WTC11 (cell line): ENCODE measurements at places on chromosomes 1 and 21.

DNA sequence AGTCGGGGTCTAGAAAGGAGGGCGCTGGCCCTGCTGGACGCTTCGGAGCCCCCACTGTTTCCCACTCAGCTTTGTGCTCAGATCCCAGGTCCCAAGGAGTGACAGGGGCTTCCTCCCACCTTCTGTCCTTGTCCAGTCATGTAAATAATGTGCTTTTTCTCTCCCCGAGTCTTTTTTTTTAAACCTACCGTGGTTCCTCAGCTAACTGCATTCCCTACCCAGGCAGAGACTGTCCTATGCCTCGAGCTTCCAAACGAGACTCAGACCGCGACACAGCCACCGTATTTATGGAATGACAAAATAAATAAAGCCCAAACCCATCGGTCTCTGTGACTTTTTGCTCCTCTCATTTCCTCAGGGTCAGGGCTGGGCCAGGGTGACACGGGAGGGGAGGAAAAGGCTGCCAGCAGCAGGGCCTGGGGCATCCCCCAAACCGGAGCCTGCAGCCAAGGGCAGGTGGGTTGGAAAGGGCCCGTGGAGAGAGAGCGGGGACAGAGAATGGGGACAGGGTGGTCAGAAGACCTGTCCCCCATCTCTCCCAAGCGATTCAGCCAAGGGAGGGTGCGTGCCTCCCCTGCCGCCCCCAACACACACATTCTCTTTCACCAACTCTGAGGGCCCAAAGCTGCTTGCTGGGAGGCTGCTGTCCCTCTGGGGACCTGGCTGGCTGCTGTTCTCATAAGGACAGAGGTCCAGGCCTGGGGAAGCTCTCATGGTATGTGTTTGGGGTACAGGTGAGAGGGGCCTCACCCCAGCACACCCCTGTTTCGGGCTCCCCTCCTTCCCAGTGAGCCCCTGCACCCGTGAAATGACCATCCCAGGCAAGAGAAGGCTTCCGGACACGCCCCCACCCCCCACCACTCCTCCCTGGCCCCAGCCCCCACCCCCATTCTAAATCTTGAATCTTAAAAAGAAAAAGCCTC lies 55.4 kb downstream of the KCNAB2 start:
- DNase-seq = no peak

DNA sequence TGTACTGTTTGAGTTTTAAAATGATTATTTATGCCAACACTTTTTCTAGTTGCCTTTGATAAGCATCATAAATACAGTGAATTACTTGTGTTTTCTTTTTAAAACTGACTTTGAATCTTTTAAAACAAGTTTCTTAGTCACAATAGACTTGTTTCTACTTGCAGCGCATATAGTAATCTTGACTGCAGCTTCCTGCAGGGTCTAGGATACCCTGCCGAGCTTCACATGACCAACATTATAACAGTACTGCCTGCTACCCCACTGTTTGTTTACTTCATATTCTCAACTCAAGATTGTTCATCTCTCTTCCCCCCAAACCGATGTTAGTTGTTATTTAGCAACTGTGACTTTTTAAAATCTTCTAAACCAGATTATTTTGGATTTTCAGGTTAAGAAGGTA lies 751.3 kb upstream of the NEGR1 start:
- DNase-seq = no peak

DNA sequence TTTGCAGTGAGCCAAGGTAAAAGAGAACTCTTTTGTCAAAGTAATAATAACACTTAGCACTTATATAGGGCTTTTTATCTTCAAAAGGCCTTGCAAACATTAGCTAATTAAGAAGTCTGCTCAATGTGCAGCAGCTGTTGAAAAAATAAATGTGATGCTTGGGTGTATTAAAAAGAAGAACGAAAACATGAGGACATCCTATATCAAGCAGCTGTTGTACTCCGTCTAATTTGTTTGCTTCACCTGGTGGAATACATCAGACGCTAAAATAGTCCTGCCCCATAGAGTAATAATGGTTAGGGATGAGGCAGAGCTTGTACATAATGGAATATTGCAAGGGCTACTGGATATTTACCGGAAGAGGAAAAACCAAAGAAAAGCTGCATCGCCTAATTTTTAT lies 299.5 kb downstream of the ST6GALNAC3 start:
- DNase-seq = no peak

DNA sequence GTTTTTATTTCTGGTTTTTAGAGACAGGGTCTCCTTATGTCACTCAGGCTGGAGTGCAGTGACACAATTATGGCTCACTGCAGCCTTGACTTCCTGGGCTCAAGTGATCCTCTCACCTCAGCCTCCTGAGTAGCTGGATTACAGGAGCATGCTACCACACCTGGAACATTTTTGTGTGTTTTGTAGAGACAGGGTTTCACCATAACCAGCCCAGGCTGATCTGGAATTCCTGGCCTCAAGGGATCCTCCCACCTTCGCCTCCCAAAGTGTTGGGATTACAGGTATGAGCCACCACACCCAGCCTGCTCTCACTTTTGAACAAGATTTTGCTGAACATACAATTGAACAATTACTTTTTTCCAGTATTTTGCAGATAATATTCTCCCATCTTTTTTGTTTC lies 24.0 kb upstream of the HYI start:
- no peak for DNase-seq

DNA sequence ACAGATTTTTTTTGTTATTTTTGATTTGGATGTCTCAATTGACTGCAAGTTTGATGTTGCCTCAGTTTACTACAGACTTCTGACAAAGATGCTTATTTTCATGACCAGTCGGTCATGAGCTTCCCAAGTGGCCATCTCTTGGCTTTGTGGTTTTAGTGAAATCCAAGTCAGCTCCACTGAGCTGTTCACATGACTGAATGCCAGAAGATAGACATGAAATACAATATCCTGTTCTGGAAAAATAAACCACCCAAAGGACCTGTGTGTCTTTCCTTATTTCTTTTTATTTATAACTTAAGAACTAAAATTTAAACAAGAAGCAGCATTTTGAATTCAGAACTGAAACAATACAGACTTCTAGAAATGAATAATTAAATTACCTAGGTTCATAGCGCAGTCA lies 89.3 kb downstream of the HMCN1 start:
- no peak for DNase-seq

DNA sequence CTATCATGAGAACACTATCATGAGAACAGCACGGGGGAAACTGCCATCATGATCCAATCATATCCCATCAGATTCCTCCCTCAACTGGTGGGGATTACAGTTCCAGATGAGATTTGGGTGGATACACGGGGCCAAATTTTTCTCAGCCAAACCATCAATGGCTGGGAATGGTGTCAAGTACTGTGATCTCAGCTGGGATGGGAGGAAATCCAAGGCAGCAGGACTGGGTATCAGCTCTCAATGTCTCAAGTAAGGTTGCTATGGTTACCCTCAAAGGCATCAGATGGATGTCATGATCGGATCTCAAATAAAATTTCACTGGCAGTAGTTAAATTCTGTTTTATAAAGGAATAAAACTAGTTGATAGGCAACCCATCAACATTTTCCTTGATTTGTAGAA lies 399.0 kb downstream of the KCNT2 start:
- no peak for DNase-seq

DNA sequence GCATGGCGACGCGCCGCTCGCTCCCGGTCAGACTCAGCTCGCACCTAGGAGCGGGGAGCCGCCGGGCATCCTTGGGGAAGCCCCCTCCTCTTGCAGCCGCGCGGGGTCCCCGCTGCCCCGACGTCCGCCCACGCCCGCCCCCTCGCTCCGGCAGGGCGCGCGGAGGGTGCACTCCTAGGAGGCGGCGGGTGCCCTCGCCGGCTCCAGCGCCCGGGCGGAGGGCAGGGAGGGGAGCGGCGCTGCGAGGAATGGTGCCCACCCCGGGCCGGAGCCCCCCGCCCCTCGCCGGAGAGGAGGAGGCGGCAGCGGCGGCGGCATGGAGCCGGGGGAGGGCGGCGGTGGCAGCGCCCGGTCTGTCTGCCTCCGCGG lies 488 bp downstream of the FAM78B start:
- DNase-seq = no peak

- DNase-seq = no peak
Observed at GRCh38 chr1:89974256-89974655, 20.7 kb upstream of the ZNF326 start.

- DNase-seq = no peak
Observed at GRCh38 chr1:151811181-151811580, 6.0 kb upstream of the LINGO4 start.

- DNase-seq = peak; percentile 19
Observed at GRCh38 chr1:234899041-234899729, 229.5 kb downstream of the TOMM20 start.

- DNase-seq = peak; percentile 28
Observed at GRCh38 chr1:89454845-89455521, 69.6 kb upstream of the LRRC8B start.

DNA sequence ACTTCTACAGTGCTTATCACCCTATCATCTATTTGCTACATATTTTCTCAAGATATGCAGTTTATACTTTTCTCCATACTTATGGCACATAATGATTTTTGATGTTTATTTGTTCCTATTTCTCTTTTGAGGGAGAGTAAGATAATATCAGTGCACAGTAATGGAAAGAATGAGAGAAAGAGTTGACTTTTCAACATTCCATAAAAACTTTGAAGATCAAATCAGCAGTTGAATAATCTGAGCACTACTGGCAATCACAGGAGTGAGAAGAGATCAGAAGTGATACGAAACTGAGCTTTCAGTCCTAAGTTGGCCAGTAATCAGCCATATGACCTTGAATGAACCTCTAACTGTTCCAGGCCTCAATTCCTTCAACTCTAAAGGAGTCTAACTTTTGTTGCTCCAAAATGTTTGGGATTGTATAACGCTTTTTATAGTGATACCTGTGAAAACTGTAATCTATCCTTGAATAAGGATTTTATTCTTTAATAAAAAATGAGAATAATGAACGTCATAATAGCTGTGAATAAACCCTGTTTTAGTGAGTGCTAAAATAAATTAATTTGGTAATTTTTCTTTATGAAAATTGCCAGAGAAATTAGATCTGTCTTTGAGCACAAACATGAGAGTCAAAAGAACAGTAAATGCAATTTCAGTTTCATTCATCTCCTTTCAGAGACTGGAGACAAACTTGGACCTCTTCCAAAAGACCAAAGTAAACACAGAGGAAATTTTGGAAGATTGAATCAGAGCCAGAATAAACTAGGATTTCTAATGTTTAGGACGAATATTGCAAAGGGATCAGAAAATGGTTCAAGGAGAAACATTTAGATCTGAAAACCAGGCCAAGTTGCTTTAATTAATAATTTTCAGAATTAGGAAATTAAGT lies 309.9 kb downstream of the ADGRL2 start:
- DNase-seq = no peak

- DNase-seq = no peak
Observed at GRCh38 chr1:167554028-167554779, 642 bp upstream of the CREG1 start.

- DNase-seq = no peak
Observed at GRCh38 chr21:40766381-40766780, 80.6 kb downstream of the DSCAM start.

GRCh38 chr1:167059045-167059808 lies 30.9 kb downstream of the GPA33 start:
- peak; percentile 88 for DNase-seq

DNA sequence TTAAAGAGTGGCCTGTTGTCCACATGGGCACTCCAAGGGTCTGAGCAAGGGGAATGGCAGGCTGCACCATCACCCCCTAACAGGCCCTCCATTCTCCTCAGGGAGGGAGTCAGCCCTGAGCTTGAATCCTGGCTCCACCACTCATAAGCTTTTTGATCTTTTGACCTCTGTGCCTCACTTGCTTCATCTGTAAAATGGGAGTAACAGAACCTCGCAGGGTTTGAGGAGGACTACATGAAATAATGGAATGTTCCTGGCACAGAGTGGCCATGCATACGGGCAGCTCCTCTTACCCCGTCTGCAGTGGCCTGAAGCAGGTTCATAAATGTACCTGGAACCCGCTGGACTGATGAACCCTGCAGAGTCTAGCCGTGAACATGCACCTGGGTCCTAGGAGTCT lies 2.1 kb upstream of the XKR8 start:
- no peak for DNase-seq

DNA sequence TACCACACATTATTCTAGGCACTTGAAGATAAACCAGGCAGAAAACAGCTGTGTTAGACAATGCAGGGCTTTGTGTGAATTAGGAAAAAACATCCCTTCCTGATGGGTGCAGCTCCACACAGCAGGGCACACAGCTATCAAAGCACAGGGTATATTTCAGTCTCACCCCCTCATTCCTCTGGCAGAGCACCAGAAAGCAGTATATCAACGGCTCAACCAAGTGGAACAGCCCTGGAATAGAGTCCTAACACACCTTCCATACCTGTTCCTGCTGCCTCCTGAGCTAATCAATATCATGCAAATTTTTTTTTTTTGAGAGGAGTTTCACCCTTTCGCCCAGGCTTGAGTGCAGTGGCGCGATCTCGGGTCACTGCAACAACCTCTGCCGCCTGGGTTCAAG lies 32.1 kb downstream of the LYST start:
- DNase-seq = no peak
